ENCODE measurements at places on chromosomes 1 and 21.

- no peak for DNase-seq
Measured at GRCh38 chr1:182484531-182485257, 34.7 kb downstream of the RGSL1 start.

GRCh38 chr1:246641394-246641793 lies 75.1 kb downstream of the CNST start:
- DNase-seq, result no peak

- DNase-seq, result no peak
Measured at GRCh38 chr1:183331091-183331742, 87.0 kb downstream of the NMNAT2 start.

GRCh38 chr1:40956407-40956806 lies 23.1 kb upstream of the CTPS1 start:
- DNase-seq, result no peak

DNA sequence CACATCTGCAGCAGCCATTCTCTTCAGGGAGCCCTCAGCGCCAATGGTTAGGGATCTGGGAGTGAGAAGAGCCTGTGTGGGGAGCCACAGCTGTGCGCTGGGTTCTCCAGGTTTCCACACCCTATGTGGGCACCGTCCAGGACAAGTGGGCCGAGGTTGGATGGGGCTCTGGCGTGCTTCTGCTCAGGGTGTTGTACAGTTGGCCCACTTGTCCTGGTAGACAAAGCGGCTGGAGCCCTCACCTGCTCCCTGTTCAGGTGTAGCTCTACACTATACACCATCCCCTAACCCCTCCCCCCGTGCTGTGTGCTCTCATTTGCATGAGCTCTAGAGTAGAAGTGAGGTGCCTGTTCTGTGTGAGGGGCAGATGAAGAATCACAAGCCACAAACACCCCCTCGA lies 12.2 kb downstream of the SH3BP5L start:
- DNase-seq, result no peak

- no peak for DNase-seq
Measured at GRCh38 chr1:240526312-240526711, 85.6 kb downstream of the GREM2 start.

- DNase-seq, result no peak
Measured at GRCh38 chr1:68217060-68217554, 15.2 kb downstream of the WLS start.

- DNase-seq, result no peak
Measured at GRCh38 chr21:36428761-36429432, 43.7 kb downstream of the CHAF1B start.
